NCI-H2029 (cell line): ENCODE measurements at places on chromosomes 5 and 9.

GRCh38 chr5:180602481-180603075 is 11.3 kb upstream of the SCGB3A1 start:
- DNase-seq, result no peak

DNA sequence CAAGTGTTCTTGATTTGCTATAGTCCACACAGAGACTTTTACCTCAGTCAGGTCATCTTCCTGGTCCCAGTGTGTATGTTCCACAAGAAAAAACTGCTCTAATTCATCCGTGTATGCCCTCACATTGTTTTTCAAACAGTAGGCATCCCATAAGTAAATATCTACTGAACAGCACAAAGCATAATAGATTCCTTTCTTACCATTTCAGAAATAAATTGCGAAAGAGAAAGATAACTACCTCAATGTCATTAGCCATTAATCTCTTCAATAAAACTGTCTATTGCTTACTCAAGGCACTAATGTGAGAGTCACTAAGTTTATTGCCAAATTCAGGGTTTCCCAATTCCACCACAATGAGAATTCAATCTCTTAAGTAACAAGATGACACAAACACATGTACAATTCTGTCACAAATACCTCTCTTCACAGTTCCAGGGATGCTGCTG is 9.6 kb downstream of the FBXW2 start:
- DNase-seq, result no peak

DNA sequence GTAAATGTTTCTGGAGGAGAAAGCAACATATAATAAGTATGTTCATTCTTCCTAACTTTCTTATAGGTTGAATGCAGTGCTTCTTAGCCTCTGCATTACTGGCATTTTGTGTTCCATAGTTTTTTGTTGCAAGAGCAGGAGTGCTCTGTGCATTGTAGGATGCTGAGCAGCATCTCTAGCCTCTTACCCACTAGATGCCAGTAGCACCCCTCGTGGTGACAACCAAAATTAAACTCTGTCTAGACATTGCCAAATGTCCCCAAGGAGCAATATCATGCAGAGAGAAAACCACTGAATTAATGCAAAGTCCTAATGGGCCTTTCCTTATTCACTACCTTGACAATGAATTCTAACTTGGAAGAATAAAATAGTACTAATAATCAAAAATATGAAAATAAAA is 147.0 kb downstream of the GLIS3 start:
- no peak for DNase-seq

GRCh38 chr9:134220311-134220710 is 55.9 kb upstream of the RNU6ATAC start:
- no peak for DNase-seq

GRCh38 chr5:164358531-164359259 is 853.3 kb downstream of the MAT2B start:
- DNase-seq, result no peak

DNA sequence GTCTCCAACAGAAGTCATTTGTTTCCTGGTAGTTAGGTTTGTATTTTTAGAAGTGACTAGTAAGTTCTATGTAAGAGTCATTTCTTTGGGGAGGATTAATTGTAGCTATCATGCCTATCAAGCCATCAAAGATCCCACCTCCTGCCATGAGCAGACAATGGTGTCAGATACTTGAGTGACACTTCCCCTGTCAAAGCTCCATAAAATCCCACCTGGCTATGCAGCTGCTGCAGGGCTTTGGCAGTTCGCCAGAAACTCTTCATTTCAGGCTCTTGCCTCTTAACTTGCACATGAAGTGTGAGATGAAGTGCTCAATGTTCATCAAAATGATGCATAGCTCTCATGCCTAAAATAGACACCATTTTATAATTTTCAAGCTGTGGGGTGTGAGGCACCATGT is 312.1 kb downstream of the CDH12 start:
- DNase-seq, result peak; percentile 53

DNA sequence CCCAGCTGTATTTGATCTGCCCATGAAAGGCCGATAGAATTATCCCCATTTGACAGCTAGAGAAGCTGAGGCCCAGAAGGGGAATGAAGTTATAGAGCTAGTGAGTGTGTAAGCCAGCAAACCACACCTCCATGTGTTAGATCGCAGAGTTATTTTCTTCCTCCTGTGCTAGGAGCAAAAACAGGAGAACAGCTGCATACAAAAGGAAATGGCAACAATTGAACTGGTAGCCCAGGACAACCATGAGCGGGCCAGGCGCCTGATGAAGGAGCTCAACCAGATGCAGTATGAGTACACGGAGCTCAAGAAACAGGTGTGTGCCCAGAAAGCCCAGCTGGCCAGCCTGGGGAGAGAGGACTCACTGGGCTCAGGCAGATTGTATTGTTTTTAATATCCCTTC is 30.4 kb downstream of the RAB14 start:
- DNase-seq, result no peak

GRCh38 chr9:7597716-7598115 is 201.9 kb downstream of the DMAC1 start:
- no peak for DNase-seq

DNA sequence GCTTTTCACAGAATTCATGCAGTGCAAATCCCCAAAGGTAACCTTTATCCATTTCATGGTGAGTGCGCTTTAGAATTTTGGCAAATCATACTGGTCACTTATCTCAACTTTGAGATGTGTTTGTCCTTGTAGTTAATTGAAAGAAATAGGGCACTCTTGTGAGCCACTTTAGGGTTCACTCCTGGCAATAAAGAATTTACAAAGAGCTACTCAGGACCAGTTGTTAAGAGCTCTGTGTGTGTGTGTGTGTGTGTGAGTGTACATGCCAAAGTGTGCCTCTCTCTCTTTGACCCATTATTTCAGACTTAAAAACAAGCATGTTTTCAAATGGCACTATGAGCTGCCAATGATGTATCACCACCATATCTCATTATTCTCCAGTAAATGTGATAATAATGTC is 21.3 kb downstream of the PCA3 start:
- DNase-seq, result no peak

DNA sequence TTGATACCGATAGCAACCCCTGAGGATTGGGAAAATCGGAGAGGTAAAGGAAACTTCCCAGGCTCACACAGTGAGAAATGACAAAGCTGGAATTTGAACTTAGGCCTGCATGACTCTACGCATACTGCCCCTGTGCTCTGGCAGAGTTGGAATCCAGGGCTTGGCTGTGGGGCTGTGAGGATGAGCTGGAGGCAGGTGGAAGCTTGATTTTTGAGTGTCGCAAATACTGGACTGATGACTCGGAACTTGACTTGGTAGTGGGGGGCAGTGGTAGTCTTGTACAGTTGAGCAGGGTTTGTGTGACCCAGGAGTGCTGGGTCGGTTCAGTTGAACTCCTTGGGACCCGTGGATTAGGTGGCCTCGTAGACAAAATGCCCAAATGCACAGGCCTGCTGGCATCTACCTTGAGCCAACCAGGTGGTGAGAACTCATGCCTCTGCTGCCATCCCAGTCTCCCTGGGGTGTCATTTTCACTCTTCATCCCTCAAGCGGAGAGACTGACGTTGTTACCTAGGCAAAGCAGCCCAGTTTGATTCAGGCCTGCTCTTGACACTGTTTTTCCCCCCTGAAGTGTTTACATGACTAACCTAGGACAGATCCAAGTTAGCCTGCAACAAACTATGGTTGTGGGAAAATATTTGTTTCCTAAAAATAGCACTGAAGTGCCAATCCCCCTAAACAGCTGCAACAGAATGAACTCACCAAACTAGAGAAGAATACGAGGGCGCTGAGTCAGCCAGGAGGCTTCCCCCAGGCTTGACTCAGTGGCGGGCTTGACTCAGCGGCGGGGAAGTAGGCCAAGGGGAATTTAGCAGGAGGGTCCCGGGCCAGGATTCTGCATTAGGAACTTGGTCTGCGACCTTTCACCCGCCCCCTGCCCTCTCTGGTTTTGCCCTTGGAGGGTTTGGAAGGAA is 45.7 kb upstream of the ORM1 start:
- no peak for DNase-seq

- DNase-seq, result no peak
Observed at GRCh38 chr9:104774831-104775573, 11.1 kb downstream of the NIPSNAP3B start.

DNA sequence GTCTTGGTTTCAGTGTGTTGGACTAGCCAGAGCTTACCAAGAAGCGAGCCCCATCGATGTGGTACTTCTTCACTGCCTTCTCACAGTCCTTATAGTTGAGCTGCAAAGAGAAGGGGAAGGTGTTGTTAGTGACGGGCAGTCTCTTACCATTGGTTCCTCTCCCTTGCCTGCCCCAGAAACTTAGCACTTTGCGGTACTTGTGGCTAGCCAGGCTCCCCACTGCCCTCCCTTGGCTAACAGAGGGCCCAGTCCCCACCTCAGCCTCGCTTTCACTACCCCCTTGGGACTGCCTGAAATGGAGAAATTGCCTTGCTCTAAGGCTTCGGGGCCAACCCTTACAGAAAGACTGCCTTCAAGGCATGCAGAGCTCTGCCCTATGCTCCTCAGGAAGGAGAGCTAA is 4.3 kb downstream of the LCP2 start:
- DNase-seq, result no peak

- DNase-seq, result peak; percentile 52
Observed at GRCh38 chr9:127558581-127559246, 53.4 kb upstream of the STXBP1 start.

GRCh38 chr5:97388794-97389193 is 205.7 kb upstream of the RIOK2 start:
- no peak for DNase-seq

GRCh38 chr9:74551266-74551665 is 54.1 kb downstream of the RORB start:
- DNase-seq, result no peak

DNA sequence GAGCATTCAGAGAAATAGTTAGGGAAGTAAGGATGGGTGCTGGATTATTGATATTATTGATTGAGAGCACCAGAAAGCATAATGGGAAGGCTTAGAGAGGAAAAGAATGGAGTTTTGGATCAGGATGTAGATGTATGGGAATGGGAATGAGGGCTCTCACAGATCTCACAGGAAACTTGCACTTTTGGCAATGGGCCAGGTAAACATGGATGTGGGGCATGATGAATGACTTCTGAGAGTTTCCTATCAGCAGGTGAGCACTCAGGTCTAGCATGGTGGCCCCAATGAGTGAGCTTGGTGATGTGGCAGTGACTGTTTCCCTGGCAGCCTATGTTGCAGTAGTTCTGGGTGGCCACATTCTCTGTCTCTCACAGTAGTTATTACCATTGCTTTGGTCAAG is 283.8 kb downstream of the FBXL7 start:
- DNase-seq, result no peak

DNA sequence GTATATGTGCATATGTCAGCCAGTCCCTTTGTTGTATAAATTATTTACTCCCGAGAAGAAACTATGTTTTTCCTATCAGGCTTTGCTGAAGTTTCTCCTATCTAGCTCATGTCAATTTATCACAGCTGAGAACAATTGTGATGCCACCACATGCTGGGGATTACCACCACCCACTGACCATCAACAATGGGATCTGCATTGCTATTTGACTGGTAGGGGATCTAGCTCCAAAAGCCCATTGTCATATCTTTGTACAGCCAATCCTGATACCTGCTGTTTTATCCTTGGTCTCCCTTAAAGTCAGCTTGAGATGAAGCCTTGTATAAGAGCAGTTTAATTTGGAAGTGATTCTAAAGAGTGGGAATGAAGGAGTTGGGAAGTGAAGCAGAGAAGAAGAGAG is 53.9 kb upstream of the KCNN2 start:
- DNase-seq, result no peak

- no peak for DNase-seq
Observed at GRCh38 chr5:68443091-68443490, 227.5 kb downstream of the PIK3R1 start.

DNA sequence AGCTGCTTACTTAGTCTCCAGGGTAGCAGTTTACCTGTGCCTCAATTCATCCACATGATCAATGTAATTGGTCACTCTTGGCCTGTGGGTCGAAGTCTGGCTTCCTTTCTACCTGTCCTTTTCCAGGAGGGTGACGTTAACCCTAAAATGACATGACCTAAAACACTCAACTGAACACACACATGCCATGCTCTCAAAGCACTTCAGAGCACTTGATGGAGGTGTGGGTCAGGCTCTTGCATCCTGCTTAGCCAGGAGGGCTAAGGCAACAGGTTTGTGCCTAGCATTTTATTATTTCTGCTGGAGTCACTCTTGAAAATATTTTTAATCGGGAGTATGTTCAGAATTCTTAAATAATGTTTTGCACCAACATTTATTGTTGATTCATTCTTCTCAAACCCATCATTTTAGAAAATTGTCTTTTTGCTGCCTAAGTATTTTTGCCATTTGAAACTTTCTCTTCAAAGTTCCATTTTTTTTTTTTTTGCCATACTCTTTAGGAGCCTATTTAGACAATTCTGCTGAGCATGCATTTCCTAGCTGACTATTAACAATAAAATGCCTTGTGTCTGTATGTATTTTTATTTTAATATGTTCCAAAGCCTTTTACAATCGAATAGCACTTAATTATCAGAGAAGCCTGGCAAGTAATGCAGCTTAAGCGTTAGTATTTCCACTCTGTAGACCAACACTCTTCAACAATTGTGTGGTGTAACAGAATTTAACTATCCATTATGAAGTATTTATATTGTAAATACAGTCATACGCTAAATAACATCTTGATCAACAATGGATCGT is 59.1 kb downstream of the ATP10B start:
- peak; percentile 28 for DNase-seq

GRCh38 chr9:36284226-36284625 is 26.0 kb upstream of the GNE start:
- DNase-seq, result no peak

- DNase-seq, result no peak
Observed at GRCh38 chr9:24587883-24588282, 42.2 kb upstream of the IZUMO3 start.

GRCh38 chr5:122435234-122435633 is 123.2 kb downstream of the SNCAIP start:
- no peak for DNase-seq

- no peak for DNase-seq
Observed at GRCh38 chr9:104258296-104259011, 164.3 kb downstream of the SMC2 start.
